ENCODE measurements at places on chromosomes 4 and X. TPM values are rescaled to one million over a fixed set of nuclear protein-coding genes. Genes with fewer than 3 reads are reported as not detected.

MAGEA2 gene
- not detected for total RNA-seq

TMPRSS11B gene
- 0.44 TPM for total RNA-seq

IQCM gene
- not detected for total RNA-seq

UGT8 gene
- 2.1 TPM for total RNA-seq

TMSB15B gene
- 12.9 TPM for total RNA-seq

FATE1 gene
- total RNA-seq: not detected

PWWP3B gene
- 6.3 TPM for total RNA-seq

TCP11X2 gene
- 6.8 TPM for total RNA-seq

RLIM gene
- total RNA-seq: 82.5 TPM

GABRB1 gene
- total RNA-seq: 3.4 TPM

SMIM14 gene
- total RNA-seq: 60.4 TPM

HSD17B13 gene
- 0.27 TPM for total RNA-seq

CENPVL1 gene
- 0.71 TPM for total RNA-seq

ETDC gene
- total RNA-seq: not detected
